CD4-positive, alpha-beta T cell treated with Interferon gamma for 1 hour (primary cell): ENCODE measurements at places on chromosomes 3 and 15.
A peak's percentile ranks its signal among the peaks of the same experiment; 100 is the strongest.

- DNase-seq: no peak
Measured at GRCh38 chr3:106685745-106686144, 691.5 kb upstream of the CCDC54 start.

GRCh38 chr3:56890448-56891091 is 88.8 kb upstream of the ARHGEF3 start:
- no peak for DNase-seq

DNA sequence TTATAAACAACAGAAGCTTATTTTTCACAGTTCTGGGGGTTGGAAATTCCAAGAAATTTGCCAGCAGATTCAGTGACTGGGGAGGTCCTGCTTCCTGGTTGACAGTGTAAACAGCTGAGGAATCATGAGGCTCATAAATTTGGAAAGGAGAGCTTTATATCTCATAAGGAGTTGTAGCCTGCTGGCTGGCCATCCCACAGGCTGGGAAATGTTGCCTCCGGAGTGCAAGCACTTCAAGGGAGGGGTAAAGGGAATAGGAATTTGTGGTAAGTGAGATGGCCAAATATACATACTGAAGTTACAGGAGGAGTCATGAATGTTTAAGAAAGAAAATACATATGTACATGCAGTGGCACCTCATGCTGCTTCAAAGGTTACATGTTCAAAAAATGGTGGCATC is 217.2 kb upstream of the CBLB start:
- no peak for DNase-seq

GRCh38 chr15:23483821-23484299 is 36.8 kb upstream of the GOLGA6L2 start:
- DNase-seq: no peak

- peak; percentile 66 for DNase-seq
Measured at GRCh38 chr15:63093486-63094205, 28.0 kb upstream of the LACTB start.

DNA sequence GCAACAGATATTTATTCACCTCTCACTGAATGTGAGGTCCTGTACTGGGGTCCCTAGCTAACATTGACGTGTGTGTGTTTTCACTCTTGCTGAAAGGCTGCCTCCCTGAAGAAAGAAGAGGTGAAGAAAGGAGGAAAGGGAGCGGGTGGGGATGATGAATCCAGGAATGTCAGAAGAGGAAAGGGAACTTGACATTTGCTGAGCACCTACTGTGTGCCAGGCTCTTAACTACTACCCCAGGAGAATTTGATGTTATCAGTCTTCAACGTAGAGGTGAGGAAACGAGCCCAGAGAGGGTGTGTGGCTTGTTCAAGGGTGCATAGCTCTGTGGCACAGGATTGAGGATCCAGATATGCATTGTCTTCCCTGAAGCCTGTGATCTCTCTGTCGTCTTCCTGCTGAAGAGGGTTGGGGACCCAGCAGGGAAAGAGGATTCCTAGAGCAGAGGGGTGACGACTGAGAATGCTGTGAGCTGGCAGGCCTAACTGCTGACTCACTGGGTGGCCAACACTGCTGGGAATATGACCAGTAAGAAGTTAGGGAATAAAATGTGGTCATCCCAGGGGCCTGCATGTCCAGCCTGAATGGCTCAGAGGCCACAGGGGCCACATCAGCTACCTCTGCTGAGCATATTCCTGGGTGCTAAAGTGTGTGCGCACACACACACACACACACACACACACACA is 6.6 kb upstream of the ATP2B2 start:
- no peak for DNase-seq
